ENCODE measurements at places on chromosomes 3 and 15. TPM values are rescaled to one million over a fixed set of nuclear protein-coding genes. Genes with fewer than 3 reads are reported as not detected.

DNA sequence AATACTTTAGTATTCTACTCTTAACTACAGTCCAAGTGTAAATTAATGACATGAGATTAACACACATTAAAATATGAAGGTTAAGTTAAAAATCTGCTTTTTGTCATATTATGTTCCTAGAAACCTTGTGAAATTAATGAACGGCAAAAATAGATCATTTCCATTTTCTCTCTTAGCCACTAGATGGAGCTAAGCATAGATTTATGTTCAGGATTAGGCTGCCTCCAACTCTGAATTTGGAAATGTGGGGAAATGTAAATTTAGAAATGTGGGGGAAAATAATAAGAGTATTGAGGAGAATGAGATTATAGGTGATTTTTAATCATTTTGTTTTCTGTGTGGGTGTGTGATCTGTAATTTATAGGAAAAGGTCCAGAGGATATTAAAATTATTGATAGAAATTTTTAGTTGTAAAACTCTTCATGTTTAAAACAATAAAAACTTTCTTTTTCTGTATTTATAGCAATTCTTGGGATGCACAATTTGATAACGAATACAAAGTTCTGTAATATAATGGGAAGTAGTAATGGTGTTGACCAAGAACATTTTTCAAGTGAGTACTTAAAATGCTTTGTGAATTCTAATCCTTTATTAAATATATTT, 59.2 kb downstream of the TMOD3 start:
- no peak for DNase-seq

DNA sequence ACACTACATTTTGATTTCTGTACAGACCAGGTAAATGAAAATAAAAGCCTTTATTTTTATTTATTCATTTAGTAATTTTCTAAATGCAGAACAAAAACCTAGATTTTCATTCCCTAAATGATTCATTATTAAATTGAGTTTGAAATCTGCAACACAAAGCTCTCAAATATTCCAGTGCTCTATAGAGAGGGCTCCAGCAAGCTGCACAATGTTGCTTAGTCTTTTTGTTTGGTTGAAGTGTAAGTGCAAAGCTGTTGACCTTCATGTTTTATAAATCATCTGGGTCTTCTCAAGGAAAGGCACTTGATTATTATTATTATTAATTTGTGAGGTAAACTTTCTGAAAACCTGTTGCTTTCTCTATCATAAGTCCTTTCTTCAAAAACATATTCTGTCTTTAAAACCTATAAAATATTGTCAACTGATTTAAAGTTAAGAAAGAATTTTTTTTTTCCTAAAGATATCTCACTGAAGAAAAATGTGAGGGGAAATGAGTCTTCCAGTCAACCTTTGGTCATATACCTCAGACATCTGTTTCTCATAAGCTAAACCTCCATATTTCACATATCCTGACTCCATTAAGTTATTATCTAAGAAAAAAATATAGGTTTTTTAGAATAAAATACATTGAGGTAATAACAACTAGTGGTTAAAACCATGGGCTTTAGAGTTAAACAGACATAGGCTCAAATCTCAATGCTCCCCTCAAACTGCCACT, 100.7 kb downstream of the ZIC4 start:
- no peak for DNase-seq

DNA sequence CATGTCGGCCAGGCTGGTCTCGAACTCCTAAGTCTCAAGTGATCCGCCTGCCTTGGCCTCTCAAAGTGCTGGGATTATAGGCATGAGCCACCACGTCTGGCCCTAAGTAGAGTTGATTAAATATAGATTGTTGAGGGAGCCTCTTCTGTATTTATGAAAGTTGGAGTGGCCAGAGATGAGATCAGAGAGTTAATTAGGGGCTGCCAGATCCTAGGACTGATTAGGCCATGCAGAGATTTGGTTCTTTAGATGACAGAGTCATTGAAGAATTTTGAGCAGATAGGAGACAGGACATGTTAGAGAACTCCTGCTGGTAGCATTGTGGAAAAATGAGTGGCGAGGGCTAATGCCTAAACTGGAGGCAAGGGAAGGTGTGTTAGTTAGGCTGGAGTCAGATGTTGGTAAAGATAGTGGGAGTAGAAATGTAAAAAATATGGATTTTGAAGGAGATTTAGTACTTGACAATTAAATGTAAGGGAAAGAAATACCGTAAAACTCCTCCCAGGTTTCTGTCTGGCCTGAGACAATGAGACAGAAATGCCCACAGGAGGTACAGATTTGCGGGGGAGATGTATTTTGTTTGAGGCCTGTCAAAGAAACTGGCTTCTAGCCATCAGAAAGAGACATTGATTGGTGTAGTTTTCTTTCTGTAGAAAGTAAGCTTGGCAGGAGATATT, 23.4 kb downstream of the SACM1L start:
- no peak for DNase-seq

The AGBL1 gene
- not detected for total RNA-seq

GRCh38 chr15:99632521-99632920, 66.7 kb downstream of the MEF2A start:
- DNase-seq: no peak
